EH (cell line): ENCODE measurements at places on chromosomes 3 and 15.
A peak's percentile ranks its signal among the peaks of the same experiment; 100 is the strongest.

- no peak for DNase-seq
Measured at GRCh38 chr15:35932531-35932930, 386.6 kb upstream of the DPH6 start.

GRCh38 chr3:177624528-177625495, 427.5 kb upstream of the TBL1XR1 start:
- no peak for DNase-seq

GRCh38 chr3:124584552-124585391, 145.5 kb upstream of the UMPS start:
- DNase-seq, result peak; percentile 67

GRCh38 chr3:15155840-15156360, 50.1 kb upstream of the CAPN7 start:
- no peak for DNase-seq

GRCh38 chr15:95520511-95520910, 810.0 kb upstream of the NR2F2 start:
- peak; percentile 46 for DNase-seq

DNA sequence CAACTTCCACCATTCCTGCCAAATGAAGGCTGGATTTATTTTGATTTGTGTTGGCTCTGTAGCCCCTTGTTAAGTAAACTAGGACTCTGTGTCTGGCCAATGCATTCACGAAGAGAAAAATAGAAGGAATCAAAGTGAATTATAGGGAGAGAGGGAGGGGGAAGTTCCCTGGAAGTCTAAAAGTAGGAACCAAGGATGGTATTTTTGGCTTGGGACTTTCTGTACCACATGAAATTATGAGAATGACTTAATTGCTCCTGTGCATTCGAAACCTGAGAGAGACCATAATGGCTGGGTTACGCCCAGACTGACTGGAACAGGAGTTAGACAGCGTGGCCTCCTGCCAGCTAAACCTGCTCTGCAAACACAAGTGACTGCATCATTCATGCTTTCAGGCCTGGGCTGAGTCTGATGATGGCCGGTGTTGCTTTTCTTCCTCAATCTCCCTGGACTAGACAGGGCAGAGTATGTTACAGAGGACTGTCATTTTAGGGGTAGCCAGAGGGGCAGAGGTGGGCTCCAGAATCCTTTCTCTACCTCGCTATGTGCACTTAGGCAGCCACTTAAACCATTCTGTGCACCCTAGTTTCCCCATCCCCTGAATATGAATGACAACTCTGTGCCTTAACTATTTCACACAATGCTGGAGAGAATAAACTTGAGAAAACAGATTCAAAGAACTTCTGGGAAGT, 58.9 kb downstream of the MYO1E start:
- DNase-seq, result peak; percentile 30

GRCh38 chr3:169165196-169166158, 498.0 kb downstream of the MECOM start:
- DNase-seq, result no peak

DNA sequence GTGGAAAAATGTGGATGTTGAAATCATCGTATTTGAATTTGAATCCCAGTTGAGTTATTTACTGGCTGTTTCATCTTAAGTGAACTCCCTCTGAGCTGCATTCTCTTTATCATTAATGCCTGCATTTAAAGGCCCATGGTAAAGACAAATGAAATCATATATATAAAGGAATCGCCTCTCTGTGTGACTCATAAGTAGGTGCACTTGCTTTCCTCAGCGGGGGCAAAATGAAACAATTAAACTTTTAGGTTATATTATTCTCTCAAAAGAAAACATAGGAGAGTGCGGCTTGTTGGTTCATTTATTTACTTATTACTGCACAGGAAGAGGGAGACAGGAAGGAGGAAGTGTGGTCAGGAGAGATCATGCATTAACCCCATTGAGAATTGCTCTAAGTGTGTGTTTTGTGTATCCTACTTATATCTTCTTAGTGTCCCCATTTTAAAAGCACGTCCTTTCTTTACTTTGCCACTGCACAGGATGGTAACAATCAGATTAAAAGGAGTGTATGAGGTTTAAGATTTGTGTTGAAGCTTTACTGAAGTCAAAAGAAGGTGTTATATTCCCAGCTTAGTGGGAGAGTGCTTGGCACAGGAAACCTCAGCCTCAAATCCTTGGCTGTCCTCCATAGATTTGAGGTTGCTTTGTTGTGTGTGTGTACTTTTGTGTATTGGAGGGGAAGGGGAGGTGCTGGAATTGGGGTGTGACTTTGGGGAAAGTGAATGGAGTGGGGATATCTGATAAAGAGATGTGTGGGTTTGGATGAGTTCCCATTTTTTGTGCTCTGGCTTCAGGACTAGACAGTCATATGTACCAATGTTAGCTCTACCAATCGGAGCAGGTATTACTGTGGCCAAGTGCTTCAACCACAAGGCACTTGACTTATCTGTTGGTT, 595.8 kb upstream of the NR2F2 start:
- DNase-seq, result no peak

GRCh38 chr3:29686889-29687592, 406.2 kb downstream of the RBMS3 start:
- DNase-seq, result peak; percentile 64

DNA sequence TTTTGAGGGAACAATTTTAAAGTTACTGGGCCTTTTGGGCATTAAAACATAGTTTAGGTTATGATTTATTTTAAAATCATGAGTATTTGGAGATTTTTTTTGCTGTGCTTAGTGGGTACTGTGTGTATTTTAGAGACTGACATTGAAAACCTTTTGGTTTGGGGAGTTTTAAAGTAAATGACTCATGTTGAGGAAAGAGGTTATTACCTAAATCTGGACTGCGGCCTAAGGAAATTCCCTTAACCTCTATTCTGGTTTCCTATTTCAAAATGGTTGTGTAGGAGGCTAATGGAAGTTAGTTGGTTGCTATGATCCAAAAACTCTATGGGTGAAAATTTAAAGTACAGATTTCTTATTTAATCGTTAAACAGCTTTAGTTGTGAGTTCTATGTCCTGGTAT, 57.3 kb upstream of the DPH6 start:
- DNase-seq, result peak; percentile 11

GRCh38 chr3:168620854-168621253, 525.1 kb upstream of the GOLIM4 start:
- DNase-seq, result peak; percentile 24

DNA sequence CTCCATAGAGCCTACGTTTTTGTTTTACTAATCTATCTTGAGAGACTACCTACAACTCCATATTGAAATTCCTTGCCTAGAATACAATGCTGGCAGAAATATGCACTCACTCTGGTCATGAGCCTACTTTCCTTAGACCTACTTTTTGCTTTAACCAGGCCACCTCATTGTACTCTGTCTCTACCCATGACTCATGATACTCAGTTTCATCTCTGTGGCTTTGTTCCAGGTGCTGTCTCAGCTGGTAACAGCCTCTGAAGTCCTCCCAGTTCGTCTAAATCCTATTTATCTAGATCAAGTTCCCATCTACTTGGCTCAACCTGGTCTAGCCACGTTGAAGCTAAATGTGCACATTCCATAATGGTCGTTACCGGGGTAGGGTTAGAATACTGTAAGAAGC, 536.4 kb downstream of the RSL24D1 start:
- DNase-seq, result no peak

DNA sequence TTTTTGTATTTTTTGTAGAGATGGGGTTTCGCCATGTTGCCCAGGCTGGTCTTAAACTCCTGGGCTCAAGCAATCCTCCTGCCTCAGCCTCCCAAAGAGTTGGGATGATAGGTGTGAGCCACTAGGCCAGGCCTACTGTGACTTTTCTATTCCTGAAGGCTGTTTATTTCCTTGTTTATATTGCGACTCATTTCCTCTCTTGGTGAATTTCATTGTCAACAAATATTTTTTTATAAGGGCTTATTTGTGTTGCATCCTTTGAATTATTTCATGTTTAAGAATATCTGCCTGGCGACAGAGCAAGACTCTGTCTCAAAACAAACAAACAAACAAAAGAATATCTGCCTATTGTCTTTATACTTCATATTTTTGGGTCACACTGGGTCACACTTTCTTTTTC, 29.4 kb upstream of the MCCC1 start:
- DNase-seq, result no peak

GRCh38 chr3:127501177-127501576, 89.4 kb downstream of the TPRA1 start:
- no peak for DNase-seq

DNA sequence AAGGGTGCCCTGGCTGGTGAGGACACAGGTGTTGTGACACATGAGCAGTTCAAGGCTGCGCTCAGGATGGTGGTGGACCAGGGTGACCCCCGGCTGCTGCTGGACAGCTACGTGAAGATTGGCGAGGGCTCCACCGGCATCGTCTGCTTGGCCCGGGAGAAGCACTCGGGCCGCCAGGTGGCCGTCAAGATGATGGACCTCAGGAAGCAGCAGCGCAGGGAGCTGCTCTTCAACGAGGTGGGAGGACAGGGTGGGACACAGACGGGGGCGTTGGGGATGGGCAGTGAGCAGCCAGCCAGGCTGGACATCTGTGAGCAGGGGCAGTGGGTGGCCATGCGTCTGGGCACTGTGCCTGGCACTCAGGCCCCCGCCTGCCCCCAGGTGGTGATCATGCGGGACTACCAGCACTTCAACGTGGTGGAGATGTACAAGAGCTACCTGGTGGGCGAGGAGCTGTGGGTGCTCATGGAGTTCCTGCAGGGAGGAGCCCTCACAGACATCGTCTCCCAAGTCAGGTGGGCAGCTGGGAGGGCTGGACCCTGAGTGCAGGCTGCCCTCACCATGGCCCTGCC, 10.3 kb downstream of the ANKRD63 start:
- peak; percentile 23 for DNase-seq

DNA sequence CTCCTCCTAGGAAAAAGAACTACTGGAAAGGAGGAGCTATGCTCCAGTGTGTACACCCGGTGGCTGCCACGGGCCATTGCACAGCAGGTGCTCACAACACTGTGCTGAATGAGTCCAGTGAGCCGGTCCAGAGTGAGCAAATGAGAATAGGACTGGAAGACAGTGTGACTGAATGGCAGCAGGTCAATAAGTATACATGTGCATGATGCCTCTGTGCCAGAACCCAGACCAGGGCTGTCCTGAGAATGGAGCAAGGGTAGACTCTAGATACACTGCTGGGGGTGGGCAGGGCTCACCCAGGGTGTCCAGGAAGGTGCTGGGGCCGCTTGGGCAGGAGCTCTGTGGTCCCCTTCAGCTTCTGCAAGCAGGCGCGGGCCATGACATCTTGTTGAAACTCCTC, 8.3 kb downstream of the POLG start:
- no peak for DNase-seq

GRCh38 chr3:143826296-143826695, 22.0 kb downstream of the SLC9A9 start:
- DNase-seq, result no peak

DNA sequence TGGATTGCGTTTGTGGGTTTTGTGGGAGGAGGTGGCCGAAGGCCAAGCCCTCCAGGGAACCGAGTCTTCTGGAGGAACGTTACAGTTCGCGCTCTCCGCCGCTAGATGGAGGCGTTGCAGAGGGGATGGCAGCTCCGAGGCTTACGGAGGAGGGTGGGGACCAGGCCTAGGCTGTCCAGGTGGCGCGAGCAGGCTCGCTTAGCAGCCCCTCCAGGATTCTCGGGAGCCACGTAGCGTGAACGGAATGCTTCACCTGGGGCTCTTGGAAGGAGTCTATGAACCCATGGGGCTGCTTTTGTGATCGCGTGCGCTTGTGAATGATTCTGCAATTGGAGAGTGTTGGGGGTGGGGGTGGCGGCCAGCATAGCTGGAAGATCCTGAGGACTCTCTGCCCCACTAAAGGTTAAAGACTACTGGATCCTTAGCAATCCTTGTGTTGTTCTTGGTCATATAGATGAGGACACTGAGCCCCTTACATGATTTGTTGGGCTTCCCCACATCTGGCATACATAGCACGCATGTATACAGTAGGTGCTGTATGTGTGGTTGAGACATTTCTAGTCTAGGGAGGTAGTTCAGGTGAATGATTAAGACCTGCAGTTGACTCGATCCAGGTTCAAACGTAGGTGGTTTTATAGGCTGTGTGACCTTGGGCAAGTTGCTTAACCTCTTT, 25.7 kb downstream of the FAM3D start:
- peak; percentile 77 for DNase-seq

DNA sequence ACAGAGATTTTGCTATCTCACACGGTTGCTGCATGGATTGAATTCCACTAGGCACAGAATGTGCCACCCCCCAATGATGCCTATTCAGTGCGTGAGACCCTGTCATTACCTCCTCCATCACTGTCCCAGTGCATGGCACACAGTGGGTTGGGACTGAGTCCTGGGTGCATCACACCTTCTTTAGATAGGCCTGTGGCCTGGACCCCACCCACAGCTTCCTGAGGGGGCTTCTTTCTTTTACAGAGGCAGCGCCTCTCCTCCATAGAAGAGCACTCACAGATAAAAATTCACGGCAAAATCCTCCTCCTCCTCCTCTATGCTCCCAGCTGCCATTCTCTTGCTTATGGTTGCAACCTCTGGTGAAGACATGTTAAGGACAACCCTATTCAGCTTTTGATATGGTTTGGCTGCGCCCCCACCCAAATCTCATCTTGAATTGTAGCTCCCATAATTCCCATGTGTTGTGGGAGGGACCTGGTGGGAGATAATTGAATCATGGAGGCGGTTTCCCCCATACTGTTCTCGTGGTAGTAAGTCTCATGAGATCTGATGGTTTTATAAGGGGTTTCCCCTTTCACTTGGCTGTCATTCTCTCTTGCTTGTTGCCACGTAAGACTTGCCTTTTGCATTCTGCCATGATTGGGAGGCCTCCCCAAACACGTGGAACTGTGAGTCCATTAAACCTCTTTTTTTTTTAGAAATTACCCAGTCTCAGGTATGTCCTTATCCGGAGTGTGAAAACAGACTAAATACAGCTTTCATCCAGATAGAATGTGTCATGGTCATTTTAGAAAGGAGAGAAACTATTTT, 147.6 kb downstream of the KLF13 start:
- DNase-seq, result no peak

DNA sequence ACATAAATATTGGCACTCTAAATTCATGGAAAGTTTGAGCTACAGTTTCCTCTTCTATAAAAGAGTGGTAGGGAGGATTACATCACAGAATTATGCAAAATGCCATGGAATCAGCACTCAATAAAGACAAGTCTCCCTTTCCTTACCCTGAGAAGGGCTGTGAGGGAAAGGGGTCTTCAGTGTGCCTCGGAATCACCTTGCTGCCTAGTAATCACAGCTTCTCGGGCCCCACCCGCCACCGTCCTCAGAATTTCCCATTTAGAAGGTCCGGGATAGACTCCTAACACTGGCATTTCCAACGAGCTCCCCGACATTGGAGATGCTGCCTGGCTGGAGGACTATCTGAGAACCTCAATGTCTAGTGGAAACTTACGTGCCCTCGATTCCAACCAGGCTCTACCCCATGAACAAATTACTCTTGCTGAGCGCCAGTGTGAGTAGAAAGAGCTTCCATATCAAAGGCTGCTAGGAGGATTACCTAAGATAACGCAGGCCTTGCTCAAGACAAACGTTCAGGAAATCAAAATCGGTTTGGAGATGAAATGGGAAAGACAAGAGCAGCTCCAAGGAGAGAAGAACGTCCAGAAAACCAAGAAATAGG, 92.1 kb upstream of the CHD2 start:
- no peak for DNase-seq

GRCh38 chr3:100402256-100402655, 917 bp downstream of the LNP1 start:
- DNase-seq, result peak; percentile 85
